ENCODE measurements at places on chromosomes 7 and 10.

DNA sequence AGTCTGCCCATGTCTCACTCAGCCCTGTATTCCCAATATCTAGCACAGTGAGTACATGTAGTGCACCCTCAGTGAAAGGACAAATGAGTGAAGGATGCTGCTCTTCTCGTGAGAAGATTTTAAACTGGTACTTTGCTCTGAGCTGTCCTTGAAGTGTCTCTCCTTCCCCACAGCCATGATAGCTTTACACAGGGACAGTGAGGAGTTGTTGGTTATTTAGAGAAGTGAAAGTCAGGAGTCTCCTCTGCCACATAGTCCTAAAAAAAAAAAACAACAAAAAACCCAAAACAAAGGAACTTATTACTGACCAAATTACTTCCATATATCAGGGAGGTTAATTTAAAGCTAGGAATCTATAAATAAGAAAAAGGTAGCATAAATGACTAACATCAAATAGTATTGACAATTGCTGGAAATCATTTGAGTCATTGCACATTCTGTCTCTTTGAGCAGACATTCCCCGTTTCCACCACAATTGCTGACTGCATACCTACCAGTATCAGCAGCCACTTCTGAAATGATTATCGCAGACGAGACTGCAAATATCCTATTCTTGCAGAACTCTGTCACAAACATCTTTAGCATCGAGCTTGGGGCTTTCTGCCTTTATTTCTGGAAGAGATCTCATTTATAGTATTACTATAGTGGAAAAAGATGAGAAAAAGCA, 202.1 kb downstream of the PTEN start:
- peak; percentile 62 for DNase-seq

GRCh38 chr10:58175990-58176900, 91.4 kb downstream of the IPMK start:
- no peak for DNase-seq

DNA sequence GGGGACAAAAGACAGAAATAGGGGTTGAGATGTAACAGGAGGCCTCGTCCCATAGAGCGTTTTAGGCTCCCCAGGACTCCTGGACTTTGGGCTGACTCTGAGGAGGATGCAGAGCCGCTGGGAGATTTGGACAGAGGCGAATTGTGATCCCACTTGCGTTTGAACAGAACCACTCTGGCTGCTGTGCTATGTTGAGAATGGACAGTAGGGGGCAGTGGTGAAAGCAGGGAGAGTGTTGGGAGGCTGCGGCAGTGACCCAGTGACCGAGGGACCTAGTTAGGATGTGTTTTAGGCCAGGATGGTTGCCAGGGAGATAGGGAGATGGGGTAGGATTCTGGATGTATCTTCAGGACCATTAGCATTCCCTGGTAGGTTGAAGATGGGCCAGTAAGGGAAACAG, 271.6 kb downstream of the CCDC3 start:
- peak; percentile 44 for DNase-seq

DNA sequence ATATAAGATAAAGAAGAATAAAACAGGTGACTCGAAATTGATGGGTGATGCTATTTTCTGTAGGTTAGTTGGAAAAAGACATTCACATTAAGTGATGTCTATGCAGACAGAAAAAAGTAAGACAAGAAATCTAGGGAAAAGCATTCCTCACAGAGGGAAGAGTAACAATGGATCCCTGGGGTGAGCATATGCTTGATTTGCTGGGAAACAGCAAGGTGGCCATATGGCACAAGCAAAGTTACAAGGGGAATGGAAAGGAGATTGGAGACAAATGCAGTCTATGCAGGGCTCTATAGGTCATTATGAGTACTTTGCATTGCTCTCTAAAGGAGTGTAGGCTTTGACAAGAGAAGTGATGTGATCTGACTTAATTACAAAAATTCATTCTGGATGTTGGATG, 90.9 kb upstream of the ZNF804B start:
- no peak for DNase-seq

DNA sequence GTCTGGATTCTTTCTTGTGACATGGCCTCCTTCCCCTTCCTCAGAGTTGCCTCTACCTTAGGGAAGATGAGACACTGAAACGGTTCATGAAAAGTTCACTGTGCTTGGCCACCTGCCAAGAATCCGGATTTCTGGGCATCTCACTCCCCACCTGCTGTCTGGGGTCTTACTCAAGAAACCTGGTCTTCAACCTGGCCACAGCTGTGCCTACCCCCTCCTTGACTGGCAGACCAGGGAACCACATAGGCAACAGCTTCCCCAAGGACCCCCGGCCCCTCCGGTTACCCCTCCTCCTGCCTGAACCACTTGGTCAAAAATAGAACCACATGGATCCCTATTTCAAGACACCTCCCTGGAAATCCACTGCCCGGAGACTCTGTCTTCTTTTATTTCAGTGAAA, 58.7 kb upstream of the NANOS1 start:
- DNase-seq: no peak

DNA sequence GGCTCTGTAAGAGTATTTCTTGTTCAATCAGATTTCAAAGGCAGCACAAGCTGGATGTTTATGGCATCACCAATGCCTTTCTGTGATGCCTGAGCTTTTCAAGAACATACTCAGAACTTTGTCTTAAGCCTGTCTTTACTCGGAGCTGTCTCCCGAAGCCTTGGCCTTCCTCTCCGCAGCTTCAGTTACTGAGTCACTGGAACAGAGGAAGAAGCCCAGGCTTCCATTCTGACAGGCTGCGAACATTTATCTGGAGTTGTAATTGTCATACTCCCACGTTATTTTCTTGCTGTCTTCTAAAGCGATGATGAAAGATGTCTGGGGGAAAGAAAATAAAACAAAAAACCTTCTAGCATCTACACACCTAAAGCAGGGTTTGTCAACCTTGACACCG, 43.9 kb downstream of the GRK5 start:
- DNase-seq: no peak

DNA sequence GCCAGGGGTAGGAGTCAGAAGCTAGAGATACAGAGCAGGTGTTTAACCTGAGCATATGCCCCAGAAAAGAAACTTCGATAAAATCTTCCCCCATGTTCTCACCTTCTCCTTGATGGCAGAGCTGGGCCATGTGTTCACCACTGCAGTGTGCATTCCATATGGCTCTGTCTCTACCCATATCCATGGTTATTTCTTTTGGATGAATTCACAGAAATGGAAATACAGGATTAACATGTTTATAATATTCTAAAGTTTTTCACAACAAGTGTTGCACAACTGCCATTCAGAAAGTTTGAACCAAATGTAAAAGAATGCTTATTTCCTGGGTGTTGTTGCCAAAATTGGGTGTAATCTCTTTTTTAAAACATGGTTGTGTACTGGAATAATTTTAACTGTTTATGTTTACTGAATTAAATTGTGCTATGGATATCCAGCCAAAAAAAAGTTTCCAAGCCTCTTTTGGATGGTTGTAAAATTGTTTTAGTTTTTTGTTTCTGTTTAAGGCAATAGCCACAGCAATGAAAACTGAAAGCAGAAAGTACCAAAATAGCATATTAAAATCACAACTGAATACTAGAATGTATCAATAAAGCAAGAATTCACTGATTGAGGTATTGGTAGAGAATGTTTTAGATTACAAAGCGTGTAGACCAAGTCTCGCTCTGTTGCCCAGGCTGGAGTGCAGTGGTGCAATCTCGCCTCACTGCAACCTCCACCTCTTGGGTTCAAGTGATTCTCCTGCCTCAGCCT, 19.9 kb upstream of the CCNY start:
- no peak for DNase-seq

DNA sequence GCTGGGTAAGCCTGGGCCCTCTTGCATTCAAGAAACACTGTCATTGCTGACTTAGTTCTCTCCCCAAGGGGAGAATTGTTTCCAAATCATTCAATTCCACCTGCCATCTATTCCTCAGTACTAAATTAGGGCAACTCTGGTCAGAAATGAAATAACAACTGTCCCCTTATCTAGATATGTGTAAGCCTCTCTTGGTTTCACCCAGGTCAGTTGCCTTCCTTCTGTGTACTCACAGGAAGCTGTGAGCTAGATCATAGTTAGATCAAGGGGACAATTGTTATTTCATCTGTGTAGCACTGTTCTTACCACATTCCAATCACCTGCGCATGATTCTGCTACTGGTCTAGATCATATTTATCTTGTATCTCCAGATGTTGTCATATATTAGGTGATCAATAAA, 483.0 kb upstream of the SORCS1 start:
- no peak for DNase-seq

DNA sequence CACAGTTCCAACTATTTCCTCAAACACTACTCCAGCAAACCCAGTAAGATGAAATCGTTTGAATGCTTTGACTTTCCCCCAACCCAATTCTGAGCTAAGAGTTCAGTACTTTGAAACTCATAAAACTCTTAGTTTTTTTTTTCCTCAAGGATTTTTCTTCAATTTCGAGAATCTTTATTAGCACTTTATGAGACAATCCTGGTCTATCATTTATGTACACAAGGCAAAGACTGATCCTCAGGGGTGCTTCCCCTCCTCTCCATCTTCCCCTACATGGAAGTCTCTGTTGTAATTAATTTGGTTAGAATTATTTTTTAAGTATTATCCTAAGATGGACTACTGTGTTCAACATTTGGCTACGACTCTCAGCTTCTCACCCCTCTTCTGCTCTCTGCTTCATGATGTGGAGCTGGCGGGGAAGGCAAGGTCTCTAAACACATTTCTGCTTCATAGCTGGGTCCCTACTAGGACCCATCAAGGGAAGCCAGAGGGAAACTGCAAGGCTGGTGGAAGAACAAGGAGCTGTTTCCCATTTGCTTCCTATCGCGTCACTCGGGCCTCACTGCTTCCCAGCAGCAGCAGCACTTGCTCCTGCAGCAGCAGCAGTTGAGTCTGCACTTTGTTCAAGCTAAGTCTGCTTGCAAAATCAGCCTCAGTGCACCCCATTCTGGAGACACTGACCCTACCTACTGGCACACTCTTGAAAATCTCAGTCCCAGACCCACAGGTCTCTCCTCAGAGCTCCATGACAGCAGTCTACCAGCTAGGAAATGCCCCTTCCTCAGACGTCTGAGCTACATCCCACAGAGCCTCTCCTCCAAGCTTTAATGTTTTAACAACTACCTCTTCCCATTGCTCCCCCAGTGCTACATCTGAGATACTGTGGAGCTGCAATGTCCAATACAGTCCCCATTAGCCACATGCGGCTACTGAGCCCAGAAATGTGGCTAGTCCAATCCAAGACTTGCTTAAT, 90.0 kb downstream of the CHCHD3 start:
- DNase-seq: no peak

DNA sequence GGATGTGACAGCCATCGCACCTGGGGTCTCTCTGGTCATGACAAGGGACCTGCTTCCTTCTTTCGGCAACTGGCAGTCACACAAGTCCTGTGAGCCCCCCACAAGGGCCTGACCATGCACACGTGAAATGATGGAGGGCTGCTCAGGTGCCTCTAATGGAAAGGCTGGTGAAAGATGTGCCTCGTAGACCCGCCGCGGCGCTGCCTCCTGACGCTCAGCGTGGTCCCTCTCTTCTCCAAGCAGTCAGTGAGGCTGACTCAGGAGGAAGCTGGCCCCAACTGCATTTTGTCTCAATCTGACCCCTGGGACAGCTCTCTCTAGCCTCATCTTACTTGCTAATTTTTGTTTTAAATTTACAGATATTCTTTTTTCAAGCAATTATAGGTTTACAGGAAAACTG, 100.9 kb downstream of the MAD1L1 start:
- DNase-seq: no peak

DNA sequence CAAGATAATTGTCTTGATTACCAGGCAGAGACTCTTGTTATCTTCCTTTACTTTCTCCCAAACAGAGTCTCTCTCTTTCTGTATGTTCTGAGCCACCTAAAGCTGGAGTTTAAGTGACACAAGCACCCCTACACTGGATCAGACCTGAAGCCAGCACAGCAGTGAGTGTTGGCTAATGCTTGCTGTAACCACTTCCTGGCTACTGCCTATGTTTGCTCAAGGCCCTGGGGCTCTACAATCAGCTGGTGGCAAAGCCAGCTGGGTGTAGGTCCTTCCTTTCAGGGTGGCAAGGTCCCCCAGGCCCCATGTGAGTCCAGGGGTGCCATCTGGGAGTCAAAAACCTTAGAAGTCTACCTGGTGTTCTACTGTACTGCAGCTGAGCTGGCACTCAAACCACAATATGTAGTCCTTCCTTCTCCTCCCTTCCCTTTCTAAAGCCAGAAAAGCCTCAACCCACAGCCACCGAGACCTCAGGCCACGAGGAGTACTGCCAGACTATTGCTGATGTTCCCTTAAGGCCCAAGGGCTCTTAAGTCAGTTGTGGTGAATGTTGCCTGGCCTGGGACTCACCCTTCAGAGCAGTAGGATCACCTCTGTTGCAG, 416.3 kb downstream of the ADRA2A start:
- DNase-seq: no peak

- peak; percentile 80 for DNase-seq
These were observed at the start of gene MNX1 for GRCh38 chr7:157010588-157011332. MNX1 (minus strand) TSS chr7:157010663; CDS start chr7:157010350, 313 bp downstream.

DNA sequence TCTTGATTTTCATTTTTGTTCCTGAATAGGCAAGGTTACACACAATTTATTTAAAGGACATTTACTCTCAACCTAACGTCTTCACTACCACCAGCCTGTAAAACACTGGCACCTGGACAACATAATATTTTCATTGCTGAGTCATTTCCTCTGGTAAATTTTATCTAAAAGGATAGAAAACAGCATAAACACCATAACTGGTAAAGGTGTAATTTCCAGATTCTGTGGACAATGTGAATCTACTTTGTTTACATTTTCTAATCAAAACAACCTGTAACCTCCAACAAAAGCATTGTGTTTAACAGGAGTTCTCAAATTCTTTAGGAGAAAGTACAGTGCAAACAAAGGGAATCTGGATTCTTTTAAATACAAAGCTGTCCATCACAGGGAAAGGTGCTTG, 472.0 kb upstream of the AKR1E2 start:
- no peak for DNase-seq

DNA sequence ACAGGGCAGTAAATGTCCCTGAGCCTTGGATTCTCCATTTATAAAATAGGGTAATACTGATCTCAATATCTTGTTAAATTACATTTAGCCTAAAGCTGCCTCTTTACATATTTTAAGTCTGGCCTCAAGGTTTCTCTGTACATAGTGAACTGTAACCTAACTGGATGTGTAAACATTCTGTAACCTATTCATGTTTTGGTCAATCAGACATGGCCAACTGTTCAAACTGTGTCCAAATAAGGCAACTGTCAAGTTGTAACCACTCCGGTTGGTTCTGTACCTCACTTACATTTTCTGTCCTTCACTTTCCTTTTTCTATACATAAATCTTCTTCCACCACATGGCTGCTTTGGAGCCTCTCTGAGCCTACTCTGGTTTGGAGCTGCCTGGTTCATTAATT, 107.1 kb upstream of the ITGB1 start:
- DNase-seq: no peak

GRCh38 chr7:116616555-116617059, 55.4 kb upstream of the MET start:
- DNase-seq: no peak

GRCh38 chr10:129942936-129943715, 20.9 kb downstream of the EBF3 start:
- no peak for DNase-seq

Measured in activated T-cell treated with anti-CD3 and anti-CD28 coated beads, Interleukin-2, amount 50 U/mL, for 72 hours (primary cell).